ENCODE measurements at places on chromosomes 4 and X.

- DNase-seq = no peak
Observed at GRCh38 chr4:112861691-112862674, 187.5 kb upstream of the ANK2 start.

DNA sequence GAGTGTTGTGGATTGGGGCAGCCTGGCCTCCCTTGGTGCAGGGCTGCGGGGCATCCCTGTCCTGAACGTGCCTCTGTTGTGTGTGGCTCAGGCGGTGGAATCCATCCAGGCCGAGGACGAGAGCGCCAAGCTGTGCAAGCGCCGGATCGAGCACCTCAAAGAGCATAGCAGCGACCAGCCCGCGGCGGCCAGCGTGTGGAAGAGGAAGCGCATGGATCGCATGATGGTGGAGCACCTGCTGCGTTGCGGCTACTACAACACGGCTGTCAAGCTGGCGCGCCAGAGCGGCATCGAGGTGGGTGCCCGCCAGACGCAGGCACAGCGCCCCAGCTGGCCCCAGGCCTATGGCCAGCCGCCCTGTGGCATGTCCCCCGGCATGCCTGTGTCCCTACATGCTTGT, 25.6 kb downstream of the MAEA start:
- no peak for DNase-seq

GRCh38 chr4:185535612-185536410, 504 bp upstream of the PDLIM3 start:
- no peak for DNase-seq

DNA sequence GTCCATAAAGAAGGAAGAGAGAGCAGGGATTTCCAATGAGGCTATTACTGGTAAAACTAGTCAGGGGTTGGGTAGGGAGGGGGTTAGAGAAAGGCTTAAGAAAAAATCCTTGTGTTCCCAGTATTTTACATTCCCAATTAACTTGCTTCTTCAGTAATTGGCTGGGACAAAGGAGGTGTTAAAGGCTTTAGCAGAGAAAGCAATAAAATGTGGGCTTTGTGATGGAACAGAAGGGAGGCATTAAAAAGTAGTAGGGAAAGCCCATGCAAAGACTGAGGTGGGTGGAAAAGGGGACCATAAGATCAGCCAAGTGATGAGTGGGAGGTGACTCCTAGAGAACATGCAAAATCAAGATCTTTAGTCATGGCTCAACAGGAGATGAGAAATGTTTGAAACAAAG, 1467.2 kb downstream of the RPA4 start:
- DNase-seq = no peak

DNA sequence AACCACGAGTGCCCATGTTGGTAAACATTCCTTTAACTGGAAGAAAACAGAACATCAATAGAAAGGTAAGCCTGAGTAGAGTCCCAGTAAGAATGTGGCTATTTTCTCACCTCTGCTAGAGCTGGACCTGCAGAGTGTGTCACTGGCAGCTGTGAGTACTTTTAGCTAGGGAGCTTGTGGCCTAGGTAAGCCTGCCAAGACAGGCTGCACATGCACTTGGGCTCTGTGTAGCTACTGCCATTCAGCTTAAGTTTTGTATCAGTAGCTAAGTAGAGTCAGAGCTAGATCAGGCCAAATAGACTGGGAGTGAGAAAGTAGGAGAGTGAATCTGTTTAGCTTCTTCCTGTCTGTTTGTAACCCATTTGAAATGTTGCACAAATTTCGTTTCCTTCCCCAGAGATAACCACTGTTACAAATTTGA, 35.3 kb downstream of the RBPJ start:
- DNase-seq = no peak

GRCh38 chr4:25013756-25014661, 16.7 kb downstream of the LGI2 start:
- DNase-seq = no peak

DNA sequence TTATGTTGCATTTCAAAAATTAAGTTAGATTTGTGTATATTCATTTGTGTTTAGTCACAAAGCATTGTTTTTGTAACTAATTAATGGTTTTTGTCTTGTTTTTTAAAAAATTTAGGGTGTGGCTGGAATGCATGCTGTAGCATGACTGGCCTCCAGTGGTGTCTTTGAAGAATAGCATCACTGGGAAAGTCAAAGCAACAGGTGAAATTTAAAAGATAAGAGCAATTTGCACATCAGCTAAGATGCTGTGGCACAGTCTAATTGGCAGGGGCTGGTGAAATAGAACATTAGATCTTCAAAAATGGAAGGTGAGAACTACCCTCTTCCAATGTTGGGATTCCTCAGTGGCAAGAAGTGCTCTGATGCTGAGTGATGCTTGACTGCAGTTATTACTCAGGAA, 45.3 kb downstream of the ANK2 start:
- DNase-seq = no peak

DNA sequence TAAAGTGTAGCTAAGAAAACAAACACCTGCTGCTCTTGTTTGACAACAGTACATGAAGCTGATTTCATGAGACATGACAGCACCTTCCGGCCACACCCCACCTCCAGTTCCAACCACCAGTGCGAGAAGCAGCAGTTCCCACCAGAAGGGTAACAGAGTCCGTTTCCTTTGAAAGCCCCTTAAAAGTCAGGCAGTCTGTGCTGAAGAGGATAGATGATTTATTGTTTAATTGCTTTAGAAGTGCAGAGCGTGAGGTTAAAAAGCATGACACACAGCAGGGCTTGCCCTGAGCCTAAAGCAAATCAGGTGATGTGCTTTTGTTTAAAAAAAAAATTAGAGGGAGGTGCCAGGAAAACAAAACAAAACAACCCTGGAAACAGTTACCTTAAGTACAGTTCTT, 82.6 kb downstream of the HADH start:
- peak; percentile 57 for DNase-seq

DNA sequence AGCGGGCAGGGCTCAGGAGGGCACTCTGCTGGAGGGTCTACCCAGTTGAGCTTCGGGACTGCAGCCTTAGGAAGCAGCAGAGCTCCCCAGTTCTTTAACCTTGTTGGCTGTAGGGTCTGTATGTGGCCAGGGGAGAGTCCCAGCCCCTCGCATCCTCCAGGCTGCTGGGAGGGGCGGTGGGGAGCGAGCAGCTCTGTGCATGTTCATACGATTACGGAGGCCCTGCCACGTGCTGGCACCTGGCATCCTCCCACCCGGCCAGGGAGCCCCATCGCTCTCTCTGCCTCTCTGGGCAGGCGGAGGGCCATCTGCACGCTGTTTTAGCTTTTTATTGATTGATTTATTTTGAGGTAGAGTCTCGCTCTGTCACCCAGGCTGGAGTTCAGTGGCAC, 21.2 kb downstream of the NSG1 start:
- no peak for DNase-seq

GRCh38 chrX:83829874-83830273, 31.1 kb upstream of the CYLC1 start:
- DNase-seq = no peak

GRCh38 chr4:155889031-155889793, 14.3 kb upstream of the TDO2 start:
- no peak for DNase-seq

DNA sequence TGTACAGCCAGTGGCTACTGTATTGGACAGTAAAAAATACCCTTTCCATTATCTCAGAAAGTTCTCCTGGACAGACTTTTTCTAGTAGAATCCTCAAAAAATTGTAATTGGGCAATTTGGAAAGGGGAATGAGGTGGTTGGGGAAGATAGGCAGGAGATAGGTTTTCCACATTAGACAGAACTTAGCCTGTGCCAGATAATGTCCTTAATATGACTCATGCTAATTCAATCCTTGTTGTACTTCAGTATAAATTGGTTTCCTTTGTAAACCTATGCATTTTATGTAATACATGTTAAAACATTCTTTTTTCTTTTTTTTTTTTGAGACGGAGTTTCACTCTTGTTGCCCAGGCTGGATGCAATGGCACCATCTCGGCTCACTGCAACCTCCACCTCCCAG, 8.9 kb downstream of the EIF4E start:
- DNase-seq = no peak

DNA sequence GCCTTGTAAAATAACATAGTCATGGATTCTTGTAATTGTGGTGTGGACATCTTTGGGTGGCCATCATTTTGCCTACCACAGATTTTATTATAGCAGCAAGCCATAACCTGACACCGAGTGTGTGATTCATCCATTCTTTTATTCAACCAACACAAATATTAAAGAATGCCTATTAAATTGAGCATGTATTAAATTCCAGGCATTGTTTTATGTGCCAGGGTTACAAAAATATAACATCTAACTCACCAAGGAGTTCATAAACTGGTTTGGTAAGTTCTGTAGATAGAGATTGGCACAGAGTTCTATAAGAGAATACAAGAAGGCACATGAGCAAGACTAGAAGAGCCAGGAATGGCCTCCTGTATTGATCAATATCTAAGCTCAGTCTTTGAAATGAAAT, 18.0 kb downstream of the NBDY start:
- DNase-seq = no peak

DNA sequence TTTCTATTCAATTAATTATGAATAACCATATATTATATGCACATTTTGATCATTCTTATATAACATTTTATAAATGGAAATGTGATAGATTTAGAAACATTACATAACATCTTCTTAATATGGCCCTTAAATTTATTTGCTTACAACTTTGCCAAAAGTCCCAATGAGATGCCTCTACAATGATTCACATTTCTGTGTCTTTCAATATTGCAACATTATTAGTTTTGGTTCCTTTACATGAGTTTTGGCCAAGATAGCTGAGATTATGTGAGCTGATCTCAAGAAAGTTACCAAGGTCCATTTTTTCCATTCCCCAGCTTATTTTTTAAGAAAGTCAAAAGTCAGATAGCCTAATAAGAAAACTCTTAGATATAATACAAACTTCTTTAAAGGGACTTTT, 361.2 kb downstream of the PCDH7 start:
- DNase-seq = no peak

DNA sequence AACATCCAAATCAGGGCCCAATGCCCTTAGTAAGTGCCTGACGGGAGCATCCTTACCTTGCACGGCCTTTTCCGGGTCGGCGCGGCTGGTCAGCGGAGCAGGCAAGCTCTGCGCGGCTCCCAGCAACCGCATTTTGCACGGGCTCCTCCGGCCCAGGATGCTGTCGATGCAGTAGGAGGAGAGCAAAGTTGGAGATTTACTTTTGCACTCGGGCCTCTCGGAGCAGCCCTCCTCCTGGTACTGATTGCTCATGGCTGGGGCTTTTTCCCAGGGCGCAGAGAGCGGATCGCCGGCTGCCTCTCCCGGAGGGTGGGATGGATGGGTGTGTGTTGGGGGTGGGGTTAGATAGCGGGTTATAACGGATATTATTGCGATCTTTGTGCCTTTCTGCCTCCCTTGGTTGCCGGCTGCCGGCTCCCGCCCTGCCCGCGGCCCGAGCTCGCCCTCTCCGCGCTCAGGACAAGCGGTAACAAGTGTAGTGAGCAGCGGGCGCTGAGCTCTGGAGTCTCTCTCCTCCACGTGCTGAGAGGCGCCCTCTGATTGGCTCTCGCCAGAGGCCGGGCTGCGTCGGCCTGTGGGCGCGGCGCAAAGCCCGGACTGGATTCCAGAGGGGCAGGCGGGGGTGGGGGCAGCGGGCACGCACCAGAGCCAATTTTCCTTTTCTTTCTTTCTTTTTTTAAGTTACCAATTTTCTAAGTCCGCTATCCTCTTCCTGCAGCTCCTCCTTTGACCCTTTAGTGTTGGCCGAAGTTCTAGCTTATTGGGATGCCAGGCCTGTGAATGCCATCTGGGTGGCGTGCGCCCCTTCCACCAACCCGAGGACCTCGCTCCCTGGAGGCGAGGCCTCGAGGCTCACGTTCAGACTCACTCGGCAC, at the start of gene ARX:
TSS of gene ARX (minus strand) at position 480 of the 875 bp plus-strand sequence. CDS start at position 252, 228 bp downstream.
- DNase-seq = no peak

GRCh38 chrX:17638731-17639130, 98.6 kb upstream of the SCML1 start:
- no peak for DNase-seq

DNA sequence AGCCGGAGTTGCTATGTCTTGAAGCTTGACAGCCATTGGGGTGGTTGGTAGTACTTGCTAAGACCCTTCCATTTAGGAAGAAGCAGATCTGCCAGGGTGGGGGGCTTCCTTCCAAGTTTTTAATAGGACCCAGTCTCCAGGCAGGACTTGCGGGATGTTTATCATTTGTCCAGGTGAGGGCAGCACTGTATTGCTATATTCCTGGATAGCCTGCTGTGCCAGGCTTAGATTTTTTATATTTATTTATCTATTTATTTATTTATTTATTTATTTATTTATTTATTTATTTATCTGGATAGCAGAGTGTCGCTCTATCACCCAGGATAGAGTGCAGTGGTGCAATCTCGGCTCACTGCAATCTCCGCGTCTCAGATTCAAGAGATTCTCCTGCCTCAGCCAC, 87.4 kb upstream of the CT45A1 start:
- no peak for DNase-seq

DNA sequence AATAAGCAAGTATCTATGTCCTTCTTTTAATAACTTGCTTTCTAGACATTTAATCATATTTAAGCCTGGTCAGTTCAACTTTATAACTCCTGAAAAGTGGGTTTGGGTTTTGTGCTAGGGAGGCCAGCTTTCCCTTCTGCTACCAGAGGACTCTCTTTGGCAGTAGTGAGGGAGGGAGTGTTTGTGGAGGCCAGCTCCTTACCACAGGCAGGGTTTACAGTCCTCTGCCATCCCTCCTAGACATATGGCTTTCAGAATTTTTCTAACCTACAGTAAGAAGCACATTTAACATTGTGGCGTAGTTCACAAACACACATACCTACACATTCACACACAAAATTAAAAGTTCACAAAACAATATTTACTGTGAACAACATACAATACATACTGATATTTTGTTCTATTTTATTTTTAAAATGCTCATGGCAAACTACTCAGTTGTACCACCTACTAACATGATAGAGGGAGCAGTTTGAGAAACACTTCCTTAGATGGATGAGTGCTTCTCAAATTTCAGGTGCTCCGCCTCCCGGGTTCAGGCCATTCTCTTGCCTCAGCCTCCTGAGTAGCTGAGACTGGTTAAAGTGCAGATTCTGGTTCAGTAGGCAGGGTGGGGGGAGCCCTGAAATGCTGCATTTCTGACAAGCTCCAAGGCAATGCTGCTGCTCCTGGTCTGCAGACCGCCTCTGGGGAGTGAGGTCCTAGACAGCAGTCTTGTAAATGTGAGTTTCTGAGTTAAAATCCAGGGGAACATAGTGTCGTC, 86.7 kb downstream of the PTTG2 start:
- no peak for DNase-seq

GRCh38 chr4:121255986-121256750, 92.0 kb upstream of the TNIP3 start:
- peak; percentile 49 for DNase-seq

DNA sequence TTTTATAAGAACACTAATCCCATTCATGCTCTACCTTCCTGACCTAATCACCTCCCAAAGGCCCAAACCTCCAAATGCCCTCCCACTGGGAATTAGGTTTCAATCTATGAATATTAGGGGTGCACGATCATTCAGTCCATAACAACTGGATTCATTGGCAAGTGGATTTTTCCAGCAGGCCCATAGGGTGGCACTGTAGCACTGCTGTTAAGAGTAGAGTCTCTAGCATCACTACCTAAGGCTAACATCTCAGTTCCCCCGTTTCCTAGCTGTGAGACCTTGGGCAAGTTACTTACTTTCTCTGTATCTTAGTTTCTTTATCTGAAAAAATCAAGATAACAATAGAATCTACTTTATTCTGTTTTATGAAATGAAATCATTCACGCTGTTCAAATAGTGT, 315.8 kb downstream of the STIM2 start:
- DNase-seq = no peak

Measured in activated T-cell treated with anti-CD3 and anti-CD28 coated beads, Interleukin-2, amount 50 U/mL, for 4 hours (primary cell).